ENCODE measurements at places on chromosomes 6 and 20.
A peak's percentile ranks its signal among the peaks of the same experiment; 100 is the strongest.

GRCh38 chr6:157761331-157761921 is 61.6 kb upstream of the SNX9 start:
- DNase-seq = peak; percentile 71

DNA sequence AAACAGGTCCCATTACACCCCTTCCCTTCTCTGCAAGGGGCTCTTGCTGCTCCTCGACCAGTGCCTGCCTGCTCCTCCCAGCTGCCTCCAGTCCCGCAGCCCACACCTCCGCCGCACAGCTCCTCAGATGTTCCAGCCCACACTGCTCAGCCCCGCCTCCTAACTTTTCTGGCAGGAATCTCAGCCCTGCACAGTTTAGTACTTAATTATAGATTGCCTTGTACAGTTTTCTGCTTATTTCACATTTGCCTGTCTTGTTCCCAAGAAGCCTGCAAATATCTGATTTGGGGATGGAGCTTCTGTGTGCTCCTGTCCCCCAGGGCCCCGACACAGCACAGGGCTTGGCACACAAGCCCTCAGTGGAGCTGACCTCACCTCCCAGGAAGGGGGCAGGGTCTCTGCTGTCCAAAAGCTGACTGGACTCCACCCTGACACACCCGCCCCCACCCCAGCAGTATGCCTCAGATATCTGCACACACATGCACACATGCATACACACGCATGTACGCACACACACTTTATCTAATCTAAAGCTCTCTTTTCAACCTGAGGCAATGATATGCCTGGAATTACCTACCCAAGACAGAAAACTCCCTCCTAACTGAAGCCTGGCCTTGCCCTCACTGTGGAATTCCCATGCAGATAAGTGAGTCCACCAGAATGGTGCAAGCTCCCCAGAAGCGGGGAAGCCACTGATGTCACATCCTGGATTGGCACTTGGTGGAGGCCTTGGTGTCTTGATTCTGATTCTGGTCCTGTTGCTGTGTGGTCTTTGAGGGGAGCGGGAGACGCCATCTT is 1.2 kb upstream of the PNPLA1 start:
- DNase-seq = no peak

- no peak for DNase-seq
These were observed 462.3 kb downstream of the CDC5L start for GRCh38 chr6:44849806-44850205.

DNA sequence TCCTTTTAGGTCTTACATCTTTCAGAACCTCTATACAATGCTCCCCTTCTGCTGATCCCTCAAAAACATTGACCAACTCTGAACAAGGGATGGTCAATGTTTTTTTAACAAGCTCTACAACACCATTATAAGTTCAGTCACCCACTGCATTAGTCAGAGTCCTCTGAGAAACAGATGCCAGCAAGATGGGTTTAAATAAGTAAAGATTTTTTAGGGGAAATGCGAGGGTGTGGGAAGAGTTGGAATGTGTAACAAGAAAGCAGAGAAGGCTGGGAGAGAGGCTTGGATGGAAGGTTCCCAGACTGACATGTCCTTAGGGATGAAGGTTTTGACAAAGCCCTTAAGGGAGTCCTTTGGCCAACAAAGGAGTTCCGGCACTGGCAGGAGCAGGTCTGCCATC is 478.3 kb downstream of the FRK start:
- DNase-seq = peak; percentile 36

GRCh38 chr6:10441004-10441654 is 26.3 kb upstream of the TFAP2A start:
- peak; percentile 93 for DNase-seq

GRCh38 chr6:149900620-149901443 is 2.9 kb upstream of the RAET1E start:
- DNase-seq = no peak

GRCh38 chr6:106617302-106617701 is 12.0 kb downstream of the RTN4IP1 start:
- no peak for DNase-seq

GRCh38 chr20:45842169-45842812 is 8.7 kb downstream of the SNX21 start:
- no peak for DNase-seq

DNA sequence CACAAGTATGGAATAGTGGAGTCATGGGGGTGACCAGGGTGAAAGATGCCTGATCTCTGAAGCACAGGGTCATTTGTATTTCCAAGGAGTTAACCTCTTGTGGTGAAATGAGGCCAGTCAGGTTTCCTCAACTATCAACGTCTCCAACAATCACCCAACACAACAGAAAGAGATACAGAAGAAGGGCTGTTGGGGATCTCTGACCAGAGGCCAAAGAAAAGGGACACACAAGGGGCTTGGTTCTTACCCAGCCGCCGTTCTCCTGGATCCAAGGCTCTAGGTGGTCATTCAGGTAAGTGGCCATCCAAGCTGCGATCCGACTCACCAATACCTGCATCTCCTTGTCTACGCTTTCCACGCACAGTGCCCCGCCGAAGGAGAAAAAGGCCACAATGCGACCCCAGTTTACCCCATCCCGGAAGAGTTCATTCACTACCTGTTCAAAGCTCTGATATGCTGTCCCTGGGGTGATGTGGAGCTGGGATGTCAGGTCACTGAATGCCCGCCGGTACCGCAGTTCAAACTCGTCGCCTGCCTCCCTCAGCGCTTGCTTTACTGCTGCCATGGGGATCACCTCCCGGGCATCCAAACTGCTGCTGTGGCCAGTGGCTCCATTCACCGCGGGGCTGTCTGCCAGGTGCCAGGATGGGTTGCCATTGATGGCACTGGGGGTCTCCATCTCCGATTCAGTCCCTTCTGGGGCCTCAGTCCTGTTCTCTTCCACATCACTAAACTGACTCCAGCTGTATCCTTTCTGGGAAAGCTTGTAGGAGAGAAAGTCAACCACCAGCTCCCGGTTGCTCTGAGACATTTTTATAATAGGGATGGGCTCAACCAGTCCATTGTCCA is 1.0 kb downstream of the BCL2L1 start:
- DNase-seq = no peak

DNA sequence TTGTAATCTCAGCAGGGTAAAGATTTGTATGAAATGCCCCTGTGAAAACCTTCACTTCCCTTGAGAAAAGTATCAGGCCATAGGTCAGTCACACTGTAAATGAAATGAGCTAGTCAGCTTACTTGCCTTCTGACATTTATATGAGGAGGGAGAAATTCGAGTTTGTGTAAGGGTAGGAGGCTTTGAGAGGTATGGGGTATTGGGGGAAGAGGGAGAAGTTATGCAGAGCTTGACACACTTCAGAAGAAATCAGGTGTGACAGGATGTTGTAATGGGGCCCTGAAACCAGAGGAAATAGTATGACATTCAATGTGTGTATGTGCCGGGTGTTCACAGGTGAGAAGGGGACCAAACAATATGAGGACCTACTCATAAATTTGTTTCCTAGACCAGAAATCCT is 64.2 kb upstream of the CCN6 start:
- DNase-seq = no peak

- no peak for DNase-seq
These were observed 25.5 kb downstream of the NPEPL1 start for GRCh38 chr20:58718121-58718563.

GRCh38 chr20:49115564-49115963 is 69.5 kb downstream of the CSE1L start:
- DNase-seq = no peak

GRCh38 chr6:10431423-10432164 is 16.7 kb upstream of the TFAP2A start:
- DNase-seq = no peak

GRCh38 chr6:162058281-162058875 is 669.2 kb downstream of the PRKN start:
- DNase-seq = peak; percentile 71

- no peak for DNase-seq
These were observed 342.1 kb upstream of the NRSN1 start for GRCh38 chr6:23783901-23784300.

DNA sequence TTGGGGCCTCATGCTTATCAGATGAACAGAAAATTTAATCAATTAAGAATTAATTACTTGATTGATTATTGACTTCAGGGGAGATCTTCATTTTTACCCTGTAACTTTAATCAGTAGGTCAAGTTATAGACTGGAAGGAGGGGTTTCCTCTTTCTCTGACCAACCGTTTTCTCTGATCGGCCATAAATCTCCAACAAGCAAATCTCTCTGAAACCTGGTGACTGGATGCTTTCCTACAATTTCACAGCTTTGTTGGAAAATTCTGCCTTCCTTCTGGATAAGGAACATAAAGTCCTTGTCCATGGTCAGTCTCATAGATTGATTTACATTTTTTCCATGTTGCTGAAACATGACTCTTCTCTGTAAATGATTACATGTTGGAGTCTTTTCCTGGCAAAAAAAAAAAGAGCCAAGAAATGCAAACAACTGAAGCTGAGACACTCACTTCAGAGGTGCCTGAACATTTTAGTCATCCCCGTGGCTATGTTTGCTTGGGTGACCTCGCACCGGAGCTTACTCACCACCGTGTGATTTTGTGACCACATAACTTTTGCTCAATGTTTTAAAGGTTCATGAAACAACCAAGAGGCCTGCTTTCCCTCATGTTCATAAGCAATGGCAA is 31.0 kb downstream of the IRF4 start:
- peak; percentile 94 for DNase-seq

GRCh38 chr6:69261010-69261409 is 535.8 kb downstream of the LMBRD1 start:
- DNase-seq = no peak

DNA sequence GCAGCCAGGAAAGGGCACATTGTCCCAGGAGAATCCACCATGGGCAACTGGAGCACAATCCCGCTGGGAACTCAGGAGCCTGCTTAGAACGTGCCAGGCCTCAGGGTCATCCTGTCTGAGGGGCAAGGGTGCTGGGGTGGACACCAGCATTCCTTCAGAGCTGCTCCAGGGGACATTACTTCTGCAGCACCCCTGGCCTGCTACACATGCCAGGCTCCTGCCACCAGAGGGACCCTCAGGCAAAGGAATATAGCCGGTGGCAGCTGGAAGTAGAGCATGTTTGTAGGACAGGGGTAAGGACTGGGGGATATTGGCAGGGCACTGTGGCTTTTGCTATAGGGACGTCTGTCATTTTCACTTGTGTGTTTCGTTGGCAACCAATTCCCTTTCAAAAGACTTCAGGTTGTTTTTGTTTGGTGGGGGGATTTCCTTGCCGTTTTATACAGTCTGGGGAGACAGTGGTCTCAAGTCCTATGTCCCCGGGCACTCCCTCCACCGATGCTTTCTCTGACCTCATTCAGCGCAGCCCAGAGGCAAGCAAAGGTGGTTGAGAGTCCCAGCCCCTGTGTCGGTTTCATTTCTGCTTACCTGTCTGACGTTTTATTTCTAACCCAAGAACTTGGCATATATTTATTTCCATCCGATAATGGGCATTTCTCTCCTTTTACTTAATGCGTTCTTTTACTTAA is 130.8 kb downstream of the JPH2 start:
- peak; percentile 29 for DNase-seq

DNA sequence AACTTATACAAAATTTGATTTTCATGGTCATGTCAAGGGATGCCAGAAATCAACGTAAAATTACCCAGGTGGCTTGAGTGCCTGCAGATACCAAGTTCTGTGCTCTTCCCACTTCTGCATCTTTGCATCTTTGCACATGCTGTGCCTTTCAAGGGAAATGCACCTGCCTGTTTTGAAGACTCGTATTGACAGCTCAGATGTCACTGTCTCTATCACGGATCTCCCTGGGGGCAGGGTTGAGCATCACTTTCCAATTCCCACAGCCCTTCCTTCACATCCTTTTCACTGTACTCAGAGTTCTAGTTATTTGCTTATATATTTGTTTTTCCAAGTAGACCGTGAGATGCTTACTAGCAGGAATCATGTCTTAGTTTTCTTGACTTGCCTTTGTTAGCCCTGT is 274.2 kb downstream of the CDH26 start:
- DNase-seq = no peak

DNA sequence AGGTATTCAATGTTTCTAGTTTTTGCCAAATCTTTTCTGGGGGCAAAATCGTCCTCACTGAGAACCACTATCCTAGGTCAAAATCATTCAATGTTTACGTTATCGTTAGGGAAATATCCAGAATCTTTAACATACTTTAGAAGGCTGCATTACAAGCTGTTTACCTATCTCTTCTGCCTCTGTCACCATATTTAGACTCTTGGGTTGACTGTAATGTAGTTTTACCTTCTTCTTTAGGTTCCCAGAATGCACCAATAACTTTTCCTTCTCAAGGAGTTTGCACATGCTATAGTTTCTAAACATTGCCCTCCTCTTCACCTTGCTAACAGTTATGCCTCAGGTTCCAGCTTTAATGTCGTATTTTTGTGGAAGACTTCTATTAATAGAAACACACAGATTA is 1185.5 kb upstream of the ADGRB3 start:
- no peak for DNase-seq

DNA sequence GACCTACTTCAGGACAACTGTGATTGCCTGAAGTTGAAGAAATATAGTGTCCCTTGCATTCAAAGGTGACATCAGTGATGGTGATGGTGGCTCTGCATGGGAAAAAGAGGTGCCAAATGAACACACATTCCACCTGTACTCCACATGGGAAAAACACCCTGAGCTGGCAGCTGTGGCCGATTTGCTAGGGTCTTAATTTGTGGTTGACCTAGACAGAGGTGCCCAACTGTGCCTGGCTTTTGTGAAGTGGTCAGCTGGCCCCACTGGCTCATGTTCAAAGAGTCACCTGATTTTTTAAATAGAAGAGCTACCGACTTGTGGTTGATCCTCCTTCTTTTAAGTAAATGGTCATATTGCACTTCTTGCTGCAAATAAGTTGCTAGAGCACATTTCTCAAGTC is 7.6 kb upstream of the GCNT2 start:
- DNase-seq = no peak

DNA sequence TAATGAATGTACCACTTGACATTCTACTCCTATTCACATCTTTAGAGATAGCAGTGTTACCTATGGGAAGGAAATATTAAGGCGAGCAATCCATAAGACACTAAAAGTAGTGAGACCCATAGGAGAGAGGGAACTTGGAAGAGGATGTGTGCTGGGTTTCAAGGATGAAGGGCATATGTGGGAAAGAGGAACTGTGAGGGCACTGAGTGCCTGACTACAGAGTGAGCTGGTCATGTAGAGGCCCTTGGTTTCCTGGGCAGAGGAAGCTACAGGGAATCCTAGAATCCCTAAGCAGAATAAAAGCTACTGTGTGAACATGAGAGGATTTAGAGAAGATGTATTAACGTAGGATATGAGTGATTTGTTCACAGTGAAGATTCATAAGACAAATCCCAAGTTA is 262.8 kb downstream of the FARS2 start:
- DNase-seq = no peak

DNA sequence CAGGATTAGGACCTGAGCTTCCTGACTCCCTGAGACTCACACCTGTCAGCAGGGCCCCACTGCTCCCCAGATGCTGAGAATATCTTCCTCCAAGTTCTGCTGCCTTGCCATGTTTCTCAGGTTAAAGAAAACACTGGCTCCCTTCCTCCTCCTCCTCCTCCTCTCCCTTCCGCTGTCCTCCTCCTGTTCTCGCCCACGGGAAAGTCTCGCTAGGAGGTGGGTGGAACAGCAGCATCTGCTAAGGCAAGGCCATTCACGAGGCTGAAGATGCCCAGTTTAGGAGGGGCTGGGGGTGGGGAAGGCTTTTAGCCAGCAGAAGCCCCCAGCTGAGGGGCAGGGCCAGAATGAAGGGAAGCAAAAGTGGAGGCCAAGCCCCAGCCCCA is 23.8 kb downstream of the KCNK15 start:
- DNase-seq = no peak

All from LHCN-M2 (cell line).